ENCODE measurements at places on chromosomes 5 and 9.

DNA sequence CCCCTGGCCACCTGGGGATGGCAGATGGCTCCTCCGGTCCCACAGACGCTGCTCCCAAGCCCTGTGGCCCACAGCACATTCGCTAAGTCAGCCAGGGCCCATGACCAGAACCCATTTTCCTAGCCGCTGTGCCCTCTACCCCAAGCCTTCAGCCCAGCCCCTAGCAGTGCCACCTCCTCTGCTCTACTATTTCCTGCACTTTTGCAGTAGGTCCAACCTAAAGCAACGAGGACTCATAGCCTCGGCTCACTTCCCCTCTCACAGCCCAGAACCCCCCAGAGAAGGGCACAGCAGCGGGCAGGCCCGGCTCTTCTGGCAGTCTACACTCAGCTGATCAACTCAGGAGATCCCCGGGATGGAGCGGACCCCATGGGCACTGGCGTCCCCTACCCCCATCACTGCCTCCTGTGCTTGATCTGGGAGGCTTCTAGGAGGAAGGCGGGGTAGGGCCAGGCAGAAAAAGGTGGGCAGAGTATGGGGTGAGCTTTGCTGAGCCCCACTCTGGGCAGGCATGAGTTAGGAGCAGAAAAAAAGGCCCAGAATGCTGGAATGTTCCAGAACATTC lies 111.2 kb downstream of the ZNF354C start:
- DNase-seq: no peak

DNA sequence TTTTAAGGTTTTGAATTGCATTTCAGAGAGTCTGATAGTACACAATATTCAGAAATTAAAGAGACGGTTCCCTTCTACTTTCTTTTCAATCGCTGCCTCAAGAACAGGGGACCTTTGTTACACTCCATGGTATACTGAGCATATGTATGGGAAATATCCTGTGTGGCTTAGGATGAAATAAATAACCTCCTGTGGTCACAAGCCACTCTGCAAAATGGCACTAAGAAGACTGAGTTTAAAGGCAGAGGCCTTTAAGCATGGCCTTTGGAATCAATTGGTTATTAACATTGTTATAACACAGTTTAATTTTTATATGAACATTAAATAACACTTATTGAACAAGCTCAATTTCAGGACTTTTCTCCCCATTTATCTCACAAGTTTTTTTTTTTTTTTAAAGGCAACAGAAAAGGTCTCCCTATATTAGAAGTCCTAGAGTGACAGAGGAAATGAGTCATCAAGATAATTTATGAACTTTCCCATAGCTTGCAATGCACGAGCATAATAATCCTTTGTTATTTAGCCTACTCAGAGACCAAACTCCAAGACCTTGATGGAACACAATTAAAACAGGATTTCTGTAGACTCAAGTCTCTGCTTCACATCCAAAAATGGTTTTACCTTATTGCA lies 341.9 kb downstream of the TMEM167A start:
- no peak for DNase-seq

GRCh38 chr5:16618138-16618897 lies 1.5 kb upstream of the RETREG1 start:
- no peak for DNase-seq

GRCh38 chr5:172437445-172438318 lies 16.6 kb downstream of the SH3PXD2B start:
- DNase-seq: no peak

- no peak for DNase-seq
Measured at GRCh38 chr5:179344431-179345182, 654 bp downstream of the ADAMTS2 start.

- no peak for DNase-seq
Measured at GRCh38 chr9:134187110-134187531, 22.8 kb upstream of the RNU6ATAC start.

DNA sequence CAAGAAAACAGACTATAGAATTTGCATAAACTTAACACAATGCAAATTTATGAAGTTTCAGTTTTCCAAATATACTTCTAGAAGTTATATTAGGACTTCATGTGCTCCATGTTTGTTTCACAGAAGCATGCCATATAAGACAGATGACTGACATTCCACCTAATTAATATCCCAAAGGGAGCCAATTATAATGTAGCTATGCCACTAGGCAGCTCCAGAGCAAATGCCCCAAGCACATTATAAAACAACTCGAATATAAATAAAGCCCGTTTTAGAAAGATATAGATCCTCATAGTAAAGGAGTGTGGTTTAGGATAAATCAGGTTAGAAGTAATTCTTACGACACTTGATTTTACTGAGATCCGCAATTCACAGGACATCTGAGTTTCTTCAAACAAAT lies 8.9 kb downstream of the DROSHA start:
- no peak for DNase-seq

DNA sequence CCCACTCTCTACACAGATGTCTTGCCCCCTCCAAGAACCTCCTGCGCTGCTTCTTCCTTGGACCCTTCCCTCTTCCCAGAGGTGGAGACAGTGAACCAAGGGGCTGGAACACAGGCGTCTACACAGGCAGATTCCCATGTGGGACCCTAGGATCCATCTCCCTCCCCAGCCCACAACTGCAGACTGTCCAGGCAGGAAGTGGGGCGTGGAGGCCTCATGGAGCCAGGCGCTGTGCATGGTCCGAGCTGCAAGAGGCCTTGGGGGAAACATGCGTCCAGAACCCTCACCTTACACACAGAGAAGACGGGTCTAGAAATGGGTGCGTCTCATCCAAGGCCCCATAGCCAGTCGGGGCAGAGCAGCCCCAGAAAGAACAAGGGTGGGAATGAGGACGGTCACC lies 117.5 kb downstream of the VAV2 start:
- DNase-seq: no peak

GRCh38 chr5:83551821-83552220 lies 80.3 kb downstream of the VCAN start:
- no peak for DNase-seq

DNA sequence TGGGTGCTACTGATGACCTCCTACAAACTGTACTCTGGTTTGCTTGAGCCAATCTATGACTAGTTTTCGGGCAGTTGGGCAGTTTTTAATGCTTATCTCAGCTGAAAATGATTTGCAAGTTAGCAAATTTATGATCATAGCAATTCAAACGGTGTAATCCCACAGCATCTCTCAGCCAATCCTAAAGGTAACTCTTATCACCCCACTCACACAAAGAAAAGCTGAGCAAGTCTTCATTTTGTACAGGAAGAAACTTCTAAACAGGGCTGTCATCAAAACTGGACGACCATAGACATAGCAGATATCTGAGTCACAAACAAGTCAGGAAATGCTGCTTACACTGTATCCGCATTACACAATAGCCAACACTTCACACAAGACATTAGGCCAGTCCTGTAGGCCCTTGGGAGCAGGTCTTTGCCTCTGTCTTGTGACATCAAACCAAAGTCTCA lies 2.6 kb upstream of the ENC1 start:
- no peak for DNase-seq

- no peak for DNase-seq
Measured at GRCh38 chr5:169874621-169875020, 105.7 kb downstream of the INSYN2B start.

GRCh38 chr9:117403848-117404247 lies 11.0 kb downstream of the ASTN2 start:
- no peak for DNase-seq

DNA sequence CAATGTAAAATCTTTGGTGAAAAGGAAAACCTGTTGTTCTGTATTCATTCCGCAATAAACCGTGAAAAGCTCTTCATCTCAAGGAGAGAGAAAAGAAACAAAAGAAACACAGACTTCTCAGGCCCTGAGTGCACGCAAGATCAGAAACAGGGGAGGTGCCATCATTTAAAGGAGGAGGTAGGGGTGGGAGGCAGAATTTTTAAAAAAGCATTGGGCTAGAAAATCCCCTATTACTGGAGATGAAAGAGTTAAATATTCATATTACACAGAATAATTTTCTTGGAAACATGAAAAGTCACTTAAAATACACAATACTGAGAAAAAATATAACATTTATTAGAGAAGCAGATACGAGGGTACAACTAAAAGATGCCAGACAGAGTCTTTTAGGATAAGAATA lies 56.3 kb downstream of the USP20 start:
- DNase-seq: no peak

- DNase-seq: no peak
Measured at GRCh38 chr9:2742214-2742613, 24.9 kb downstream of the KCNV2 start.

DNA sequence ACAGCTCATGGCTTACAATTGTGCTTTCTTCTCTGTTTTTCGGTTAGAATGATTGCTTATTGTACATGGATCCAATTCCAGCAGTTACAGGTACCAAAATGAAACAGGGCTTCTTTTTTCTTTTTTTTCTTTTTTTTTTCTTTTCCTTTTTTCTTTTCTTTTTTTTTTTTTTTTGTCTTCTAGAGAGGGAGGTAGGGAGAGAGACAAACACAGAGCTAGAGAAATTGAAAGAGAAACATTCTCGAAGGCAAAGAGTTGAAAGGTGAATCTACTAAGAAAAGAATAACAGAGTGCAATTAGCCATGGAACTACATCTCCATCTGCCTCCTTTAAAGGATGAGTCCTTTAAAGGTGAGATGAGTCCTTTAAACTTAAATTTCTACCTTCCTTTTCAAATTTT lies 1.0 kb upstream of the EDIL3 start:
- DNase-seq: no peak

DNA sequence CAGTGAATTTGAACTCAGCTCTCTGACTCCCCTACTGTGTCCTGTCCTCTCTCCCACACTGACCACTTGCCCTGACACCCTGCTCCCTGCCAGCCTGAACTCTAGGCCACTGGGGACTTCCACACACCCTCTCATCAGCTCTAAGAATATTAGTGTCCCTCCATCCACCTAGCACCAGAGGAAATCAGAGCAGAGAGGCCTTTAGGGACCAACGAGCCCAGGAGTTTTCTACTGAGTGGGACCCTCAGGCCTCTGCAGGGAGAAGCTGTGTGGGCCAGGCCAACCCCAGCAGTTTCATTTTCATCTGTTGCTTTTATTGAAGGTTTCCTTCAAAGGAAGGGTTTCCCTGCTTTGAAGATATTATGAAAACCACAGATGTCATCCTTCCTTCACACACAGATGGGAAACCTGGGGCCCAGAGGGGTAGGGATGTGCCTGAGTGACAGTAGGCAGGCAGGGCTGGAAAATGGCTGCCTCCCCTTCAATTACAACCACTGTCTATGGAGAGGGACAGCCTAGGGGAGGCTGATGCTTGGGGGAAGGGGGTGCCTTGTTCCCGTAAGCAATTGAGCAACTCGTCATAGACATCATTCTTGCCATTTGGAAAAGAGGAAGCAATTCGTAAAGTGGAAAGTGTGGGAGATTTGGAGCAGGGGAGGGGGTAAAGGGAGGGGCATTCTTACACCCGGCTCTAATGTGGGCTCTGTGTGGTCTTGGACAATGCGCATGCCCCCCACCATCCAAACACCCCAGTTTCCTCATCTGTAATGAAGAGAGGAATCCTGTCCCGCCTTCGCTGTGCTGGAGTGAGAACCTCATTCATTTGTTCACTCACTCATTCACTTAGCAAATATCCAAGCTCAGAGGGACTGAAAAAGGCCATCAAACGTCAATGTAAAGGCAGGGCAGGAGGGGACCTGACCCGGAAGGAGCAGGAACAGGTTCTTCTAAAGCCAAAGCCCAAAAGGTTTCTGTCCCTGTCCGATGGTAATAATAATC lies 3.9 kb downstream of the GLIPR2 start:
- no peak for DNase-seq

DNA sequence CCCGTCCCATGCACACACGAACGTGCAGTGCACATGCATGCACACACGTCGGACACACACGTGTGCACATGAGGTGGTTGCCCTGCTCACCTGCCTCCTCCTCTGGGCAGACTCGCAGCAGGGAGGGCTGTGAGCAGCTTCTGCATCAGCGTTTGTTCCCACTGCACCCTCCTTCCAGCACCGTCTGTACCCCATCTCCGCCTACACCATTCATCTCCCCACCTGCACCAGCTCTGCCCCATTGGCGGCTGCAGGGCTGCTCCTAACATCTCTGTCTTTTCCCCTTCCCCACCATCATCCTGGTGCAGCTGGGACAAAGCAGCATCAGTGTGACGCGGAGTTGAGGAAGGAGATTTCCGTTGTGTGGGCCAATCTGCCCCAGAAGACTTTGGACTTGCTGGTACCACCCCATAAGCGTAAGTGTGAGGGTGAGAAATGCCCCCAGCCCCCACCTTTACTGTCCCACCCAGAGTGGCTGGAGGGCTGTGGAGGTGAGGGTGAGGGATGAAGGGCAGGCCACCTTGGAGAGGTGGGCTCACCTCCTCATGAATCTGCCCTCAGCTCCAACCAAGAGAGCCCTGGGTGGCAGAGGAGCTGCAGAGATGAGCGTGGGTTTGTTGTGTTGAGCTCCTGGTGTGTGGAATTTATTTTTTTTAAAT lies 234.6 kb downstream of the CACNA1B start:
- DNase-seq: no peak

DNA sequence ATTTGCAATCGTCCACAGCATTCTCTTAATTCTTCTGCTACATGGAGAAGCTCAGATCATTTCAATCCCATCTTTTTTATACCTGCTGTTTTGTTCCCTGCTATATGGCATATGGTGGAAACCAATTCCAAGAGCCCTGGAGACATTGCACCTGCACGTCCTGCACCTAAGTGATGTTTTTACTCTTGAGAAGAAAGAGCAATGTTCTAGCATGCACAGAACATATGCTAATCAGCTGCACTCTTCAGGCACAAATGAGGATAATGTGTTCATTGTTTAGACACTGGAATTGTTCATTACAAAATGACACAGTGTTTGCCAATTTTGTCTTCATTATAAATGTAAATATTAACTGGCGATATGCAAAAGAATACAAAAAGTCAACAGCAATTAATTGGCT lies 935.8 kb downstream of the TLE4 start:
- DNase-seq: no peak

DNA sequence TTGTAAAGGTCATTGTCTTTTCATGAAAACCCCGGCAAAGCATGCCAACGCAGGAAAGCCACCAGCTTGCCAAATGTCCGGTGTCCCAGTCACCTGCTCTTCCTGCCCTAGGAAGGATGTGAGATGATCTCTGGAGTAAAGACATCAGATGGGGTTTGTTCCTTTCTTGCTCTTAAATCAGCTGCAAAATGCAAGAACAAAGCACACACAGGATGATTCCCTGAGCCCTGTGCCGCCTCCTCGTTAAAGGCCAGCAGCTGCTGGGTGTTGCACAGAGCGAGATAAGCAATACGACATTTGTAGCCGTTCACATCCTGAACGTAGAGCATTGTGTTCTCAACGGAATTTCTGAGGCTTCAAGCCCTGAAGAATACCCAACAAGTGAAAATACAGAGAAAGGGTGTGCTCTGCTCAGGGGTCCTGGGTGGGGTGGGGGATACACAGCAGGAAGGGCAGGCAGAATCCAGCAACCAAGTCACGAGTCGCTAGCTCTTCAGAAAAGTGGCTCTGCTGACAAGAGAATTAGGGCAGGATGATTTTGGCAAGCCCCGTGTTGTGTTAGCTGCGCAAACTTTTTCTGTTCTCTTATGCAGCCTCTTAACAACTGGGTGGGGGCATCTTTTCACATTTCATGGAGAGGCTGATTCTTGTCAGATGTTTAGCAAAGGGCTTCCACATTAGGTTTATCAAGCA lies 229.2 kb upstream of the MAP3K1 start:
- DNase-seq: no peak

GRCh38 chr5:10756549-10756948 lies 4.5 kb downstream of the DAP start:
- DNase-seq: no peak
